Kidney (tissue), 22 donors: ENCODE measurements at places on chromosomes 2 and 18.

- no peak for DNase-seq
These were observed 183.0 kb upstream of the ZC3H15 start for GRCh38 chr2:186303091-186303490.

GRCh38 chr18:66136039-66136438 lies 385.2 kb downstream of the CDH7 start:
- no peak for DNase-seq

GRCh38 chr18:76721207-76721996 lies 101.0 kb upstream of the ZNF236 start:
- no peak for DNase-seq

- DNase-seq, result no peak
These were observed 92.0 kb downstream of the RTTN start for GRCh38 chr18:70113511-70113910.

DNA sequence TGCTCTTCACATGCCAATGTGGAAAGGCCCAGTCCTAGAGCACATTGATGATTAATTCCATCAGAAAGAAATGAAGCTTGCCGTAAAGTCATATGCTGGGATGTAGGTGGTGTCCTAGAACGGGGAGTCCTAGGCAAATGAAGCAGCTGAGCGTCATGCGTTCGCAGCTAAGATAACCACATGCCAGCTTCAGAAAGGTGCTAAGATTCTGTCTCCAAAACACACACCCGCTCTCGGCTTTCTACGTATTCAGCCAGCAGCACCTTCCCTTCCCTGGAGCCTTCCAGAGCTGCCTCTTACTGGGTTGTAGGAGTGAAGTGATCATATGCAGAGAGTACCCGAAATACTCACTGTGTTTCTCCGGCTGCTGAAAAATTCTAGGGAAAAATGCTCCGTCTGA lies 421.6 kb upstream of the ID2 start:
- no peak for DNase-seq

DNA sequence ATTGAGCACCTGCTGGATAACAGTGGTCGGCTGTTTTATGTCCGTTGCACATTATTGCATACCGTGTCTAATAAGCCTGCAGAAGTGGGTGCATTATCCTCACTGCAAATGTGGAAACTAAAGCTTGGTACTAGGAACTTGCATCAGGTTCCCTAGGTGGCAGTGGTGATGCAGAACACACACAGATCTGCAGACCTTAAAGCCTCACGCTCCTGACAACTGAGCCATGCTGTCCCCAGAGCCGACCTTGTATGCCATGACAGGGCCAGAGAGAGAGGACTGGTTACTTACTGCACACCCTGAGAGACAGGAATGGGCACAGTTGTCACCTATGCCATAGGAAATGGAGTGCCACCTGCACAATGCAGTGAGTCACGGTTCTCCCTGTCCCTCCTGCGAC lies 151.8 kb downstream of the SH3RF3 start:
- DNase-seq, result peak; percentile 31

DNA sequence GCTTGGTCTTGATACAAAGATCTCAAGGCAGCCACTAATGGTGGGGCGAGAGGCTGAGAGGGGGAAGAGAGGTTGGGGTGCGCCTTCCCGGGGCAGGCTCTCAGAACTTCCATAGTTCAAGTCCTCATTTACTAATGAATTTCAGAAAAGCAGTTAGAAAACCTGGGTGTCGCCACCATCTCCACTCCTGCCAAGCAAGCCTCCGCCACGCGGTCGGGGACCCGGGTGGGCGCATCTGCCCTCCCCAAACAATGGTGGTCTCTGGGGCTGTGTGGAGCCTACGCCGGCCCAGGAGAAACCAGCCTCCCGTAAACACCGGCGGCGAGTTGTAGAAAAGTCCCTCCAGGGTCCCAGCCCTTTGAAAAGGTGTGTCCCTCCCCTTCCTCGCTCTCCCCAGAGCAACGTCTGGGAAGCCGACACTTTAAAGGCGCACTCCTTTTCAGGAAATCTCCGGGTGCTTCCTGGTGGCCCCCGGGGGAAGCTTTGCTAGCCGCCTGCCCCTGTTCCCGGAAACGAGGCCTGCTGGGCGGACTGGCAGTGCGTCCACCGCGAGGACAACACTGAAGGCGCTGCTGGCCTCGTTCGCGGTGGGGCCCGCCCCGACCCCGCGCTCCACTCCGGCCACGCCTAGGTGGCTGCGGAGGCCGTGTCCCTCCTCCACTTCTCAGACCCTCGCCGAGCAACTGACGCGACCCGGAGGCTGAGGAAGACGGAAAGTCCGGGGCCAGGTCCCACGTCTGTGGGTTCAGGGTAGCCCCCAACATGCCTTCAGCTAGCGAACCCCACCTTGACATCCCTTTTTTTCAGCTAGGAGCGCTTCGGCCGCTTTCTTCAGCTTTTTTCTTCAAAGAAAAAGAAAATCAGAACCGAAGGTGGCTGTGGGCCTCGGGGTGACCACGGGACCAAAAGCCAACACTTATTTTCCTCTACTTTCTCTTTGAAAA lies 16.8 kb downstream of the EVX2 start:
- peak; percentile 54 for DNase-seq
